DND-41 (cell line): ENCODE measurements at places on chromosomes 1 and 21.

- no peak for DNase-seq
- H3K4me1 ChIP-seq: no peaks in the 10 kb centered on the region
- H3K36me3 ChIP-seq: no peaks in the 10 kb centered on the region
- no peaks in the 10 kb centered on the region for H3K27me3 ChIP-seq
- H3K4me3 ChIP-seq: no peak overlapping the region
- H3K27ac ChIP-seq: no peak overlapping the region
Measured at GRCh38 chr1:68181165-68181556, 51.2 kb downstream of the WLS start.

DNA sequence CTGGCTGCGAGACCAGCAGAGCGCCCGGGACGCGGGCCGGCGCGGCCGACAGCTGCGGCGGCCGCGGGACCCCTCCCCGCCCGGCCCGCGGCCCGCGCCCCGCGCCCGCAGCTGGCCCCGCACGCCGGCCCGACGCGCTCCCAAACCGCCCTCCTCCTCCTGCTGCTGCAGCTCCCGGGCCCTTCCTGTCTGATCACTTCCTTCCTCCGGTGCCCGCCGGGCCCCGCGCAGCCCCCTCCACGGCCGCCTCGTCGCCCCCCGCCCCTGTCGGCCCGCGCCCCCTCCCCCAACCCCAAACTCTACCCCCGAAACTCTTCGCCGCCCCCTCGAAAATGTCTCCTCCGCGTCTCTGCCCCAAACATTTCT lies 594 bp downstream of the LUZP1 start:
- H3K36me3 ChIP-seq: no peaks in the 10 kb centered on the region
- H3K4me3 ChIP-seq: peak overlapping the region; percentile 78
- H3K27me3 ChIP-seq: no peaks in the 10 kb centered on the region
- DNase-seq: peak; percentile 59
- H3K27ac ChIP-seq: peak overlapping the region; percentile 71

DNA sequence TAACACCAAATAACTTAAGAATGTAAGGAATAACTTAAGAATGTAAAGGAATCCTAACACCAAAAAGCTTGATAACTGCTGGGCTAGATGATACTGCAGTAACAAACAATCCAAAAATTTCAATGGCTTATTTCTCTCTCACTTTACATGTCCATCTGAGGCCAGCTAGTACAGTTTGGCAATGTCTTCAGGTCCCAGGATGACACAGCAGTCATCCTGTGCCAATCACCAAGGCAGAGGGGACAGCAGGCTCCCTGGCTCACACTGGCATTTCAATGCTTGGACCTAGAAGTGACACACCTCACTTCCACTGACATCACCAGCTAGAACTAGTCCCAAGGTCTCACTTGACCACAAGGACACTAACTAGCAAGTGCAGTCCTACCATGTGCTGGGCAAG lies 15.3 kb downstream of the DNAJC11 start:
- DNase-seq: no peak
- H3K36me3 ChIP-seq: peaks cover 3% of the 10 kb centered on the region; the same call in 1 of the 2 replicates
- no peak overlapping the region for H3K4me3 ChIP-seq

DNA sequence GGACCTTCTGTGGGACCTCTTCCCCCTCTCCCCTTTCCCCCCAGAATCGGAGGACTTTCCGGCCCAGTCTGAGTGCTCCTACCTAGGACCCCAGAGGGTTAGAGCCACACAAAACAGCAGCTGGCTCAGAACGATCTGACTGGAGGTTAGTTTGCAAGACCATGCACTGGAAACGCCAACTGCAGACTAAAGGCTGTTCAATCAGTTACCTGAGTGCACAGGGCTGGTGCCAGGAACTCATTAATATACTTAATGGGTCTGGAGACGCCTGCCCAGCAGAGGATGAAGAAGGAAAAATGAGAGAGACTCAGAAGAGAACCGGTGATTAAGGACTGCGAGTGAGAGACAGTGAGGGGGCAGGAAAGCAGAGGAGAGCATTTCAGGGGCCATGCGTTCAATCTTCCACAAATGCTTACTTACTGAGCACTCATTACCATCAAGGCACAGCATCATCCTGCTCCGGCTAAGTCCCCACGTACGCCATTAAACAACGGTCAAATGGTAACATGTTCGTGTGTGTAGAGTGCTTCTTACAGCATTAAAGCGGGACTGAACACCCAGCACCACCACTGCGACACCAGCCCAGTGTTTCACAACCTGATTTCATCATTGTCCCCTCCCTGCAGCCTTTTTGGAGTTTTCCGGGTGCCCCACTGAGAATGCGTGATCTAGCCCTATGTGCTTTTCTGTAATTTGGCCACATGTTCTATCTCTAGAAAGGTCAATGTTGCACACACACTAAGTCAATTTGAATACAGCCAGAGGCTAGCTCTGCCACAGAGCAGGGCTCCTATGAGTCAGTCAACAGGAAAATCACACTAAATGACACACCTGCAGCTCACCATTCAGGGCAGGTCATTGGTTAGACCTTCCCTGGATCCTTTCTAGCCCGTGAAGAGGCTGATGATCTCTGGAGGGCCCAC lies 7.6 kb downstream of the ENO1 start:
- H3K4me3 ChIP-seq: no peak overlapping the region
- H3K27me3 ChIP-seq: no peaks in the 10 kb centered on the region
- peak overlapping the region; percentile 22; the same call in 1 of the 2 replicates for H3K27ac ChIP-seq
- no peak for DNase-seq
- peaks cover 99% of the 10 kb centered on the region for H3K36me3 ChIP-seq
- H3K4me1 ChIP-seq: peaks cover 63% of the 10 kb centered on the region

DNA sequence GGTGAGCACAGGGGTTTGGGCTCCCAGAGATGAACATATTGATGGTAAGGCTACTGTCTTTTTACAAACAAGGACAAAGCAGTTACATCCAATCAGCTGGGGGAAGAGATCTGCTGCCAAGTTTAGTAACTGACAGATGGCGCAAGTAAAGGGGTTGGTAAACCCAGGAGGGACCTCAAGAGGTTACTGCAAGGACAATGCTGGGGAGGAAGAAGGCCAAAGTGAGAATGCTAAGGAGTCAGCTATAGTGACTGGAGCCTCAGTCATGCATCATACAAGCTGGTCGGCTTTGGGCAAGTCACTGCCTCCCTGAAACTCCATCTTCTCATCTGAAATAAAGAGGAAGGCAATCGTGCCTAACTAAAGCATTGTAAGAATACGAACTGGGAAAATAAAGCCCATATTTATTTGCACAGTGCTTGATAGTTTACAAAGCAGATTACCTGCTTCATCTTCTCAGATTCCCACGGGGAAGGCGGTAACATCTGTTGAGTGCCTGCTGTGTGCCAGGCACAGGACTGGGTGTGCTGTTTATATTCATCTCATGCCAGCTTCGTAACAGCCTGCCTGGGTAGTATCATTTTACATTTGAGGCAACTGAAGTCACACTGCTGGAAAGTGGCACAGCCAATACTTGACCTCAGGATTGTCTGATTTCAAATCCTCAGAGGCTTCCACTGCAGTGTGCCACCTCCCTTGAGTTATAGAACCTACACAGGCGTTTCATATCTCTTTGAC lies 114.8 kb downstream of the BEND5 start:
- H3K4me3 ChIP-seq: no peak overlapping the region
- no peak overlapping the region for H3K27ac ChIP-seq
- H3K27me3 ChIP-seq: no peaks in the 10 kb centered on the region
- DNase-seq: no peak
- no peaks in the 10 kb centered on the region for H3K36me3 ChIP-seq

GRCh38 chr1:53616511-53616910 lies 122.5 kb downstream of the GLIS1 start:
- no peaks in the 10 kb centered on the region for H3K36me3 ChIP-seq
- H3K27ac ChIP-seq: no peak overlapping the region
- no peak overlapping the region for H3K4me3 ChIP-seq
- H3K4me1 ChIP-seq: no peaks in the 10 kb centered on the region

DNA sequence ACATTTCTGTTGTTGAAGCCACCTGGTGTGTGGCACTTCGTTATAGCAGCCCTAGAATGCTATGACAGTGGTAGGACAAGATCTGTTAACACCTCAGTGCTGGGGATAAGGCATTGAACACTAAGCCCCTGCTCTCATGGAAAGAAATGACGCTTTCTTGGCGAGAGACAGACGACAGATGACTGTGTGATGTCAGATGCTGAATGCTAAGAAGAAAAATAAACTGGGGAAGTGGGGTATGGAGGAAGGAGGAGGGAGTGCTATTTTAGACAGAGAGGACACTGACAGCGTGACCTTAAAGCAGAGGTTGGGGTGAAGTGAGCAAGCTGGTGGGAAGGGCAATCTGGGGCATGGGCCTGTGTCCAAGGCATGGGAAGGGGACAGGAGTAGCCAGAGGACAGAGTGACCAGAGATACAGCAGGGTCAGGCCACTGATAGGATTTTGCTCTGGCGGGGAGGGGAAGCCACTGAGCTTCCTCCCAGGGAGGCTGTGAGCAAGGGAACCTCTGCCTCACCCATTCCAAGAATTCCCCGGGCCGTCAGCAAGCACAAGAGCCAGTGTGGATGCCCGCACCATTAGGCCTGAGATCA lies 15.2 kb downstream of the DOP1B start:
- DNase-seq: no peak
- no peaks in the 10 kb centered on the region for H3K27me3 ChIP-seq
- H3K4me3 ChIP-seq: no peak overlapping the region
- peaks cover 20% of the 10 kb centered on the region for H3K36me3 ChIP-seq
- no peak overlapping the region for H3K27ac ChIP-seq
- no peaks in the 10 kb centered on the region for H3K4me1 ChIP-seq

GRCh38 chr1:174007851-174008250 lies 14.3 kb downstream of the RC3H1 start:
- peaks cover 3% of the 10 kb centered on the region; the same call in 1 of the 2 replicates for H3K36me3 ChIP-seq
- H3K27me3 ChIP-seq: no peaks in the 10 kb centered on the region
- H3K4me1 ChIP-seq: no peaks in the 10 kb centered on the region; the same call in none of the 2 replicates

- DNase-seq: no peak
- no peak overlapping the region for H3K4me3 ChIP-seq
- H3K27ac ChIP-seq: no peak overlapping the region
- H3K36me3 ChIP-seq: no peaks in the 10 kb centered on the region
- peaks cover 6% of the 10 kb centered on the region for H3K27me3 ChIP-seq
Measured at GRCh38 chr1:118985640-118986554, 2.2 kb downstream of the TBX15 start.

GRCh38 chr1:44819608-44820327 lies 11.4 kb downstream of the BTBD19 start:
- H3K36me3 ChIP-seq: no peaks in the 10 kb centered on the region
- H3K4me1 ChIP-seq: peaks cover 38% of the 10 kb centered on the region
- DNase-seq: peak; percentile 93
- H3K27me3 ChIP-seq: no peaks in the 10 kb centered on the region

DNA sequence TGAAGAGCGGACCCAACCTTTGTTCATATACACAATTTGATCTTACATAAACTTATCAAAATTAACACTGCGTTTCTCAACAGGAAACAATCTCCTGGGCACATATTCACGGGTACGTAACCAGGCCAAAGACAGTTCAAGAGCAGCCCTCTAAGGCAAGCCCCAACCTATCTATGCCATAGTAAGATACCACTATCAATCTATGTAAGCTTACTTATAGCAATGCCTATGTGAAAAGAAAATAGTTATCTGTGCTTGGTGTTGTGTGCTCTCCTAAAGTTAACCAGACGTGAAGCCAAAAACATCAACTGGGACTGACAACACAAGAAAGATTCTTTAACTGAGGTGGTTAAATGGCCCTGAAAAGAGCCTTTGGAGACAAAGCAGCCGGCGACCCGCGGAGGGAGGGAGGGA lies 49.4 kb upstream of the BOLA1 start:
- H3K4me1 ChIP-seq: peaks cover 46% of the 10 kb centered on the region
- peak overlapping the region; percentile 91 for H3K27ac ChIP-seq
- DNase-seq: peak; percentile 8
- H3K36me3 ChIP-seq: peaks cover 13% of the 10 kb centered on the region
- H3K4me3 ChIP-seq: peak overlapping the region; percentile 62

DNA sequence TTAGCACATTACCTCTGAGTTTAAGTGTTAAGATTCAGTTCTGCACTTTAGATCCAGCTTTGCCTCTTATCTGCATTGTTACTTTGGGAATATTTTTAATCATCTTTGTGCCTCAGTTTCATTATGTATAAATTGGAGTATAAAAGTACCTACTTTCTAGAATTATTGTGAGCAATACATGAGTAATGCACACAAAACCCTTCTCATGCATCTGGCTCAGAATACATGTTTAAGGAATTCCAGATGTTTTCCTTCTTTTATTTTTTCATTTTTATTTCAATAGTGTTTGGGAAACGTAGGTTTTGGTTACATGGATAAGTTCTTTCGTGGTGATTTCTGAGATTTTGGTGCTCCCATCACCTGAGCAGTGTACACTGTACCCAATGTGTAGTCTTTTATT lies 14.2 kb downstream of the C8A start:
- DNase-seq: no peak
- H3K36me3 ChIP-seq: no peaks in the 10 kb centered on the region
- H3K27ac ChIP-seq: no peak overlapping the region
- H3K4me1 ChIP-seq: no peaks in the 10 kb centered on the region

- no peak for DNase-seq
- no peaks in the 10 kb centered on the region for H3K4me1 ChIP-seq
- H3K36me3 ChIP-seq: no peaks in the 10 kb centered on the region
- no peak overlapping the region for H3K4me3 ChIP-seq
- H3K27me3 ChIP-seq: no peaks in the 10 kb centered on the region
- no peak overlapping the region for H3K27ac ChIP-seq
Measured at GRCh38 chr1:31571340-31572295, 4.7 kb upstream of the TINAGL1 start.

- H3K27ac ChIP-seq: no peak overlapping the region
- H3K4me3 ChIP-seq: no peak overlapping the region
- no peak for DNase-seq
- H3K4me1 ChIP-seq: no peaks in the 10 kb centered on the region
- no peaks in the 10 kb centered on the region for H3K27me3 ChIP-seq
- peaks cover 36% of the 10 kb centered on the region; the same call in 1 of the 2 replicates for H3K36me3 ChIP-seq
Measured at GRCh38 chr1:53049574-53049967, 12.4 kb upstream of the PODN start.

DNA sequence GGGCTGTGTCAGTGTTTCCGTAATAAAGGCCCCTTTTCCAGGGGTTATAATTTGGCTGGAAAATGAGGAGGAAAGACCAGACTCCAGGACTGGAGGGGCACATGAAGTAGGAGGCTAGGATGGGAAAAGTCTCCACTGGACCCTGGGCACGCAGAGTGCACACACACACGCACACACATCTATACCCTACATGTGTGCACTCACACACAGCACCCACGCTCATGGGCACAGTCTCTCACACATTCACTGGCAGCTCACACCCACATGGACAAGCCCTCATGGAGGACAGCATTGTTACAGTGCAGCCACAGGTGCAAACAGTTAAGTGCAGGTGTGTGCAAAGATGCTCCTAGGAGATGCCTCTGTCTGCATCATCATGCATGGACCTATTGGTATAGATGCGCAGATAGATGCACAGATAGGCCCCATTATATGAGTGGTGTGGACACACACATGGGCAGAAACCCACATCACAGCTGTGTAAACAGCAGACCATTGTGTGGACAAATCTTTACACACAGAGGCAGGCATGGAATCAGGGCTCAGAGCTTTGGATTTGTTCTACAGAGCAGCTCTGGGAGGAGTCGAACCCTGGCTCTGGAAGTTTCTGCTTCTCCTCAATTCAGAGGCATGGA lies 9.1 kb upstream of the RUNX3 start:
- no peak overlapping the region for H3K4me3 ChIP-seq
- no peaks in the 10 kb centered on the region for H3K27me3 ChIP-seq
- no peak for DNase-seq
